ENCODE measurements at places on chromosomes 2 and 18.

DNA sequence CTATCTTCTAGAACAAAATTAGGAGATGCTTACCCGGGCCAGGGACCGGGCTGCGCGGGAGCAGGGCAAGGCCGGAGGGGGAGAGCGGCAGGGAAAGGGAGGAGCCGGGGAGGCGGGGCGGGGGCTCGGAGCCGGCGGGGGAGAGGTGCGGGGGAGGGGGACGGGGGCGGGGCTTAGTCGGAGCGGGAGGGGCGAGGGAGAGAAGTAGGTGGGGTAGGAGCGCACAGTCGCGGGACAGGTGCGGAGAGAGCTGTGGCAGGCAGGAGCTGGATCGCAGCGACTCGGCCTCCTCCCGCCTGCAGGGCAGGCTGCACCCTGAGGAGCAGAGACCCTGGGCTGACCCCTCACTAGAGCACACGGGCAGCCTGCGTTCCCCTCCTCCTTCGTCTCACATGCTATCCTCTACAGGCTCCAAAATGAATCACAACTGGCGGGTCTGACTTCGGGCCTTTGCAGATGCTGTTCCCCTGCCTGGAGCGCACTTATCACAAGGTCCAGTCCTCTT, 290.3 kb downstream of the CELF4 start:
- H3K4me1 ChIP-seq: no peaks in the 10 kb centered on the region
- no peak for DNase-seq
- H3K4me3 ChIP-seq: no peak overlapping the region
- H3K27ac ChIP-seq: no peak overlapping the region
- no peaks in the 10 kb centered on the region for H3K36me3 ChIP-seq
- peaks cover 4% of the 10 kb centered on the region for H3K27me3 ChIP-seq

DNA sequence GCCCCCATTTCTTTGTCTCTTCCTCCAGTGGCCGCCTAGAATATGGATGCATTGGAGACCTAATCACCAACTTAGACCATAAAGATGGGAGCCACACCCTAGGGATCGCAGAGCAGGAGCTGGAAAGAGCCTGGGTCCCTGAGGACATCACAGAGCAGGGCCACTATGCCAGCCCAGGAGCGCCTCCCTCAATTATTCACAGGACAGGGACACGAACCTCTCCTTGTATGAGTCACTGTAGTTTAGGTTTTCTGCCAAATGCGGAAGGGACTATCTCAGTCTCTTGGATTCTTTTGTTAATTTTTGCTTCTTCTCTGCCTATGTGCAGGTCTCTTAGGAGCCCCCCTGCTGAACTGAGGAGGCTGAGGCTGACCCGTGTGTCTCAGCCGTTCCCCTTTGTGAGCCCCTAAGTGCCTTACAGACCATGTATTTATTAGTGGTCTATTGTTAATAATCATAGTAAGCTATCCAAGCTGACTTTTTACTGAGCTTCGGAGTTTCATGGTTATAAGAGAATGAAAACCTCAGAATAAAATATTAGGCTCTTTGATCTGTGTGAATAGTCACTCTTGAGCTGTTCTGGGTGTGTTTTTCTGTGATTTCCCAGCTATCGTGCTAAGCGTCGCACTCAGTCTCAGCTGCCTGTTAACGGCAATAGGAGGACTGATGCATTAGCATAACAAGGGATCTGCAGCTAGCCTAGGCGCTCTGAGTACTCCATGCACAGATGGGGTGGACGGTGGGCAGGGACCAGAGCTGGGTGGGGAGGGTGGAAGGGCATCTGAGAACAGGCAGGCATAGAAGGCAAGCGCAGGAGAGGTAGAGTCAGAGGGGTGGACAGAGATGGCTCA, 12.7 kb upstream of the PTPN4 start:
- DNase-seq: no peak
- H3K36me3 ChIP-seq: no peaks in the 10 kb centered on the region
- no peak overlapping the region for H3K27ac ChIP-seq
- no peaks in the 10 kb centered on the region for H3K4me1 ChIP-seq
- H3K27me3 ChIP-seq: peaks cover 10% of the 10 kb centered on the region

DNA sequence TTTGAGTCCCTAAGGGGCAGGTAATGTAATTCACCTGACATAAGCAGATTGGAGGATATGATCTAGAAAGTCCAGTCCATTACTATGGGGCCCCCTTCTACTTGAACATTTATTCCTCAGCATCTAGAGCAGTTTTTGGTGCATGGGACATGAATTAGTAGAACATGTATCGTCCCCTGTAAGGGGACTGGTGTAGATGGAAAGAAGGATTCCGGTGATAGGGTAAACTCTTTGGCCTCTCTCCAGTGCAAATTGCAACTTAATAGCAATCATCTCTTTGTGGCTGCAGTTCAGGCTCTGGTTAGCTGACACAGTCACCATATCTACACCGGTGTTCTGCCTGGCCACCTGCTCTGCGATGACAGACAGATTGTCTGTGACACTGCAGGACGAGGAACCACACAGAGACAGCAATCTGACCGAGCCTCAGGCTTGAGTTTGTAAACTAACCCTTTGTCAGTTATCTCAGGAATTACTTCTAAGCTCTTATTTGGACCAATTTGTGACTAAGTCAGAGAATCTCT, 6.4 kb upstream of the SLC8A1 start:
- DNase-seq: no peak
- no peak overlapping the region for H3K4me3 ChIP-seq
- H3K36me3 ChIP-seq: peaks cover 5% of the 10 kb centered on the region
- H3K4me1 ChIP-seq: peaks cover 45% of the 10 kb centered on the region
- H3K27me3 ChIP-seq: no peaks in the 10 kb centered on the region

- no peaks in the 10 kb centered on the region for H3K27me3 ChIP-seq
- no peaks in the 10 kb centered on the region for H3K4me1 ChIP-seq
- H3K4me3 ChIP-seq: no peak overlapping the region
- DNase-seq: no peak
- H3K27ac ChIP-seq: no peak overlapping the region
- no peaks in the 10 kb centered on the region for H3K36me3 ChIP-seq
Observed at GRCh38 chr18:79559436-79559835, 120.2 kb upstream of the CTDP1 start.

- H3K36me3 ChIP-seq: no peaks in the 10 kb centered on the region
- no peaks in the 10 kb centered on the region for H3K27me3 ChIP-seq
- no peak overlapping the region for H3K4me3 ChIP-seq
- H3K27ac ChIP-seq: no peak overlapping the region
Observed at GRCh38 chr2:86010083-86010482, 95.6 kb downstream of the POLR1A start.

DNA sequence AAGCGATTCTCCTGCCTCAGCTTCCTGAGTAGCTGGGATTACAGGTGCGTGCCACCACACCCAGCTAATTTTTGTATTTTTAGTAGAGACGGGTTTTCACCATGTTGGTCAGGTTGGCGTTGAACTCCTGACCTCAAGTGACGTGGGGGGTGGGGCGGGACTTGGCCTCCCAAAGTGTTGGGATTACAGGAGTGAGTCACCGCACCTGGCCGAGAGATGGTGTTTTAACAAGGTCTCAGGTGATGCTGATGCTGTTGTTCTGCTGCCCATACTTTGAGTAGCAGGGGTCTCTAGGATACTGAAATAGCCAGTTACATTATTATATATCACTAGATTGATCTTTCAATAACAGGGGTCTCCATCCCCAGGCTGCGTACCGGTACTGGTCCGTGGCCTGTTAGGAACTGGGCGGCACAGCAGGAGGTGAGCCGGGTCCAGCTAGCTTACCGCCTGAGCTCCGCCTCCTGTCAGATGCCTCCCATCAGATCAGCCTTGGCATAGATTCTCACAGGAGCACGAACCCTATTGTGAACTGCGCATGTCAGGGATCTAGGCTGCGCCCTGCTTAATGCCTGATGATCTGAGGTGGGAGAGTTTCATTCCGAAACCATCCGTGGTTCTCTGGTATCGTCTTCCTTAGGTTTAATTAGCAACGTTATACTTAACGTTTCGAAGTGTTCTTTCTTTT, 48.3 kb upstream of the SLC38A11 start:
- no peak overlapping the region for H3K4me3 ChIP-seq
- H3K27ac ChIP-seq: no peak overlapping the region
- H3K27me3 ChIP-seq: no peaks in the 10 kb centered on the region
- no peaks in the 10 kb centered on the region for H3K36me3 ChIP-seq
- no peak for DNase-seq
- H3K4me1 ChIP-seq: no peaks in the 10 kb centered on the region

All from cardiac muscle cell (in vitro differentiated cells and primary cell).